MM.1S (cell line): ENCODE measurements at places on chromosomes 4 and X.

DNA sequence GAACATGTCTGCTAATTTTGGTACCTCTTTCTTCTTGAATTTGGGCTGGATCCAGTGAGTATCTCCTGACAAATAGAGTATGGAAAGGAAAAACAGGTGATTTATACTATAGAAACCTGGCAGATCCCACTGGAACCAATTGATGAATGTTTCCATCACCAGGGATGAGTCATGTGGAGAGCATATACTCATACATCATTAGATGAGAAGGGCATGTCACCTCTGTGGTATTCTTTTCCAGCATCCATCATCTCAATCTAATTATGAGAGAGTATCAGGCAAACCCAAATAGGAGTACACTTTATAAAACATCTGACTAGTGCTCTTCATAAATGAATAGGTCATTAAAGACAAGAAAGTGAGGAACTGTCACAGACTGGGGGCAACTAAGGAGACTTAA is 90.7 kb downstream of the CLDN22 start:
- no peaks in the 10 kb centered on the region for H3K4me1 ChIP-seq
- no peaks in the 10 kb centered on the region for H3K27me3 ChIP-seq
- H3K27ac ChIP-seq = no peak overlapping the region
- no peak for DNase-seq
- H3K36me3 ChIP-seq = no peaks in the 10 kb centered on the region; the same call in 1 of the 2 replicates

- no peaks in the 10 kb centered on the region for H3K36me3 ChIP-seq
- H3K27ac ChIP-seq = peak overlapping the region; percentile 70
- H3K4me3 ChIP-seq = peak overlapping the region; percentile 69
- H3K27me3 ChIP-seq = no peaks in the 10 kb centered on the region
Observed at GRCh38 chr4:37977471-37978247, 17.5 kb downstream of the PTTG2 start.

- H3K27ac ChIP-seq = no peak overlapping the region
- DNase-seq = no peak
- H3K4me3 ChIP-seq = no peak overlapping the region
- no peaks in the 10 kb centered on the region for H3K36me3 ChIP-seq
- no peaks in the 10 kb centered on the region for H3K4me1 ChIP-seq
- no peaks in the 10 kb centered on the region for H3K27me3 ChIP-seq
Observed at GRCh38 chr4:41468122-41468521, 69.8 kb upstream of the LIMCH1 start.

GRCh38 chr4:142718981-142719380 is 127.1 kb downstream of the INPP4B start:
- no peaks in the 10 kb centered on the region for H3K27me3 ChIP-seq
- H3K27ac ChIP-seq = no peak overlapping the region
- no peak for DNase-seq

GRCh38 chr4:112234952-112235609 is 3.5 kb downstream of the AP1AR start:
- no peak overlapping the region for H3K27ac ChIP-seq
- no peak overlapping the region for H3K4me3 ChIP-seq
- H3K36me3 ChIP-seq = no peaks in the 10 kb centered on the region

DNA sequence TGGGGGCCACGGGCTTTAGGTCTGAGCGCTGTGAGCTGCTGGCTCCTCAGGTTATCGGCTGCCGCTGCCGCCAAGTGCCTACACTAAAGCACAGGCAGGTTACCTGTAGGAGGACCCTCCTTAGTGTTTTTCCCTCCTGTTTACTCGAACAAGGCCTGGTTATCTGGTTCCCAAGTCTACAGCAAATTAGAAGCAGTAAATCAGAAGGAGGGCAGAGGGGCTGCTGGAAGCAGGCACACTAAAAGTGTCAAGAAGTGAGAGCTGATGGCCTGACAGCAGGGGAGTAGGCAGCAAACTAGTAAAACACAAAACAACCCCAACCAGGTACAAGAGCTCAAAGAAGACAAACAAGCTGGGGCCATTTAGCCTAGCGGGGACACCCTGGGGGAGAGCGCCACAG is 125.0 kb upstream of the PJA1 start:
- no peaks in the 10 kb centered on the region for H3K36me3 ChIP-seq
- DNase-seq = no peak
- no peak overlapping the region for H3K27ac ChIP-seq

DNA sequence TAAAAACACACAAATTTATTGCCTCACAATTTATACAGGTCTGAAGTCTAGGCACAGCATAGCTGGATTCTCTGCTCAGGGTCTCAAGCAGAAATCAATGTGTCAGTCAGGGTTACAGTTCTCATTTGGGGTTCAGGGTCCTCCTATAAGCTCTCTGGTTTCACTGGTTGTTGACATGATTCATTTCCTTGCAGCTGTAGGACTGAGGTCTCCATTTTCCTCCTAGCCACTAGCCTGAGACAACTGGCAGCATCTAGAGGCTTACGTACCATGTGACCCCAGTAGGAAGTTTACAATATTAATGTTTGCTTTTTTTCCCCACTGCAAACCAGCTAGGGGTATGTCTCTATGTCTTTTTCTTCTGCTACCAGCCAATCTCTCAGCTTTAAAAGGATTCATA is 102.5 kb downstream of the CPEB2 start:
- H3K27ac ChIP-seq = no peak overlapping the region
- H3K36me3 ChIP-seq = no peaks in the 10 kb centered on the region
- no peaks in the 10 kb centered on the region for H3K4me1 ChIP-seq
- no peaks in the 10 kb centered on the region for H3K27me3 ChIP-seq
- DNase-seq = no peak
- no peak overlapping the region for H3K4me3 ChIP-seq

GRCh38 chrX:110794601-110795000 is 1.0 kb downstream of the CHRDL1 start:
- no peaks in the 10 kb centered on the region for H3K27me3 ChIP-seq
- no peaks in the 10 kb centered on the region for H3K36me3 ChIP-seq
- no peak for DNase-seq
- no peak overlapping the region for H3K27ac ChIP-seq
- H3K4me3 ChIP-seq = no peak overlapping the region

GRCh38 chr4:37662861-37663390 is 23.2 kb downstream of the RELL1 start:
- peaks cover 12% of the 10 kb centered on the region for H3K4me1 ChIP-seq
- DNase-seq = no peak
- H3K27ac ChIP-seq = no peak overlapping the region; the same call in 1 of the 2 replicates
- H3K27me3 ChIP-seq = no peaks in the 10 kb centered on the region

DNA sequence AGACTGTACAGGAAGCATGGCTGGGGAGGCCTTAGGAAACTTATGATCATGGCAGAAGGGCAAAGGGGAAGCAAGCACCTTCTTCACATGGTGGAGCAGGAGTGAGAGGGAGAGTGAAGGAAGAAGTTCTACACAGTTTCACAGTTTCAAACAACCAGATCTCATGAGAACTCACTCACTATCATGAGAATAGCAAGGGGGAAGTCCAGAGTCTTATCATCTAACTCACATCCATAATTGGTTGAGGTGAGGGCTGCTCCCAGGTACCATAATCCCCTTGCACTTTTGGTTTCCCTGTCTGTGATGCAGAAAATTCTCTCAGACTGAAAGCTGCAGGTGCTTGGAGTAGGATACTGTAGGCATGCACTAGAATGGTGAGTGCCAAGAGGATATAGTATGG is 233.8 kb upstream of the CPEB2 start:
- no peak overlapping the region for H3K27ac ChIP-seq
- no peaks in the 10 kb centered on the region for H3K36me3 ChIP-seq
- H3K4me3 ChIP-seq = no peak overlapping the region
- H3K4me1 ChIP-seq = peaks cover 12% of the 10 kb centered on the region
- DNase-seq = no peak
- no peaks in the 10 kb centered on the region for H3K27me3 ChIP-seq

DNA sequence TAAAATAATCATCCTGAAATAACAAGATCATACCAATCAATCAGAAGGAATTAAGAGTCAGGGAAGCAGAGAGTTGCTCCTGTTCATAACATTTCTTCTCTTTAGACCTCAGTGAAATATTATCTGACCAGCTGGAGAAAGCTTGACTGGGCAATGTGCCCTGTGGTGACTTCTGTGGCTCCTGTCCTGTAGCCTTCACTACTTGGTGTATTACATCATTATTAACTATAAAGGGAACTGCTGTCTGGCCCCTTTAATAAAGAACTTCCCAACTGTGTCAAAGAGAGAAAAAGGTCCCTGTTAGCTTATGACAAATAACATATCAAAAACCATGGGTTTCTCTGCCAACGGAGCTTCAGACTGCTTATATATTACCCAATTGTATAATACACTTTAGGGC is 18.0 kb downstream of the OPHN1 start:
- no peak overlapping the region for H3K27ac ChIP-seq
- DNase-seq = no peak
- no peak overlapping the region for H3K4me3 ChIP-seq
- no peaks in the 10 kb centered on the region for H3K27me3 ChIP-seq

DNA sequence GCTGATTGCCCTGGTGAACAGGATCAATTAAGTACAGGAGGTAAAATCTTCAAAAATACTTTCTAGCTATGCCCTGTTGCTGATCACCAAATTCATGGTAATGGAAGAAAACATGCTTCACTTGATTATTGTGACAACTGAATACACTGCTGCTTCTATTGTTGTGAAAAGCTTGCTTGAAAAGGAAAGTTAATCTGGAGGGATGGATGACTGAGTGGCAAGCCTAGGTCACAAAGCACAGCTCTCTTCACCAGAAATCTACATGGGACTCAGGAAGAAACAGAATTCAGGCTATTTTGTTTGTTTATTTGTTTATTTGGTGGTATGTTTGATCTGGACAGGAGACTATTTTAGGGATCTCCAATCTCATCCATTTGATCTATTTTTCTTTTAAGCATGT is 182.0 kb downstream of the MGST2 start:
- no peak overlapping the region for H3K27ac ChIP-seq
- DNase-seq = no peak
- H3K4me3 ChIP-seq = no peak overlapping the region

- peak; percentile 58 for DNase-seq
- no peaks in the 10 kb centered on the region for H3K27me3 ChIP-seq
- H3K27ac ChIP-seq = peak overlapping the region; percentile 100
- peak overlapping the region; percentile 40 for H3K4me3 ChIP-seq
- no peaks in the 10 kb centered on the region for H3K36me3 ChIP-seq
- peaks cover 41% of the 10 kb centered on the region for H3K4me1 ChIP-seq
Observed at GRCh38 chrX:13000301-13000811, 25.4 kb downstream of the TMSB4X start.

- H3K4me1 ChIP-seq = peaks cover 16% of the 10 kb centered on the region
- H3K36me3 ChIP-seq = peaks cover 17% of the 10 kb centered on the region; the same call in 1 of the 2 replicates
- no peak overlapping the region for H3K4me3 ChIP-seq
- DNase-seq = peak; percentile 36
Observed at GRCh38 chr4:81459228-81459627, 12.5 kb downstream of the RASGEF1B start.

GRCh38 chr4:168797738-168798375 is 212.2 kb downstream of the CBR4 start:
- H3K27me3 ChIP-seq = no peaks in the 10 kb centered on the region
- no peak overlapping the region for H3K27ac ChIP-seq
- no peaks in the 10 kb centered on the region for H3K4me1 ChIP-seq
- H3K4me3 ChIP-seq = no peak overlapping the region

GRCh38 chrX:69019073-69019890 is 146.0 kb downstream of the PJA1 start:
- no peak for DNase-seq
- no peak overlapping the region for H3K4me3 ChIP-seq
- no peaks in the 10 kb centered on the region for H3K36me3 ChIP-seq
- no peaks in the 10 kb centered on the region for H3K4me1 ChIP-seq
- no peaks in the 10 kb centered on the region for H3K27me3 ChIP-seq

GRCh38 chrX:16711893-16712547 is 449 bp downstream of the CTPS2 start:
- H3K4me3 ChIP-seq = peak overlapping the region; percentile 91
- no peaks in the 10 kb centered on the region for H3K4me1 ChIP-seq
- no peaks in the 10 kb centered on the region for H3K36me3 ChIP-seq
- no peak for DNase-seq

DNA sequence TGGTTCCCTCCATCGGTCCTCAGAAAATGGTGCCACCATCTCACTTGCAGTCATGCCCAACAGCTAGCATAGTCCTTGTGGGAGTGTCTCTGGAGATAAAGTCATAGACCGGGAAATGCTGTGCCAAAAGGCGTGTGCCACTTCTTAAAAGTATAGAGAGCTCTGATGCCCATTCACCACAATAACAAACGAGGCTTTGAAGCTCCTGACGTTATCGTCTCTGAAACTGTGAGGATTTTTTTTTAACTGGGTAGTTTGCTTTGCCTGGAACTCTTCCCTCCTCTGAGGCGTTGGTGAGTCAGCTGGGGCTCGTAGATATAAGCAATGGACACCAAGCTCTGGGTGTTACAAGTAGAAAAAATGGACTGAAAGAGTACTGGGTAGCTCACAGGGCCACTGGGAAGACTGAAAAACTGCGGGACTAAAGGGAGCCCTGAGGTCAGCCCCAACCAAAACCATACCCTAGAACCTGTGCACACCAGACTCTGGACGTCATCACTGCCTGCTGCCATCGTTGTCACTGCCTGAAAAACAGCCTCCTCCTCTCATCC is 89.4 kb upstream of the TRIM2 start:
- H3K36me3 ChIP-seq = no peaks in the 10 kb centered on the region
- no peak overlapping the region for H3K4me3 ChIP-seq
- no peak for DNase-seq
- H3K27ac ChIP-seq = peak overlapping the region; percentile 81; the same call in 1 of the 2 replicates

DNA sequence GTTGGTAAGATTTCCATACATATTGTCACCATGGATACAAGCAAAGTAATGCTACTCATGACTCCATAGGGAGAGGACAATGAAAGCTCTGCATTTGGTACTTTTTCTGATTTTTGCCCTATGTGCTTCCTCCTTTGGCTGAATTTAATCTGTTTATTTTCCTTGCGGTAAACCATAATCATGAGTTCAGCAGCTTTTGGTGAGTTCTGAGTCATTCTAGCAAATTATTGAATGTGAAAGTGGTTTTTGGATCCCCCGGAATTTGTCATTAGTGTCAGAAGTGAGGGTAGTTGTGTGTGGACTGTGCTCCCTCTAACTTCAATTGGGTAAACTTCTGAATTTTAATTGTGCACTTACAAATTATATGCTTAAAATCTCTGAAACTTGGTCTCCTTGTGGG is 170.3 kb downstream of the MOSPD2 start:
- H3K4me1 ChIP-seq = no peaks in the 10 kb centered on the region
- no peak overlapping the region for H3K4me3 ChIP-seq
- no peak overlapping the region for H3K27ac ChIP-seq
- no peak for DNase-seq
- no peaks in the 10 kb centered on the region for H3K27me3 ChIP-seq

GRCh38 chrX:151538190-151539122 is 25.0 kb upstream of the PASD1 start:
- no peak overlapping the region for H3K4me3 ChIP-seq
- H3K27ac ChIP-seq = no peak overlapping the region
- H3K27me3 ChIP-seq = no peaks in the 10 kb centered on the region
